ENCODE measurements at places on chromosomes 1 and 21.

DNA sequence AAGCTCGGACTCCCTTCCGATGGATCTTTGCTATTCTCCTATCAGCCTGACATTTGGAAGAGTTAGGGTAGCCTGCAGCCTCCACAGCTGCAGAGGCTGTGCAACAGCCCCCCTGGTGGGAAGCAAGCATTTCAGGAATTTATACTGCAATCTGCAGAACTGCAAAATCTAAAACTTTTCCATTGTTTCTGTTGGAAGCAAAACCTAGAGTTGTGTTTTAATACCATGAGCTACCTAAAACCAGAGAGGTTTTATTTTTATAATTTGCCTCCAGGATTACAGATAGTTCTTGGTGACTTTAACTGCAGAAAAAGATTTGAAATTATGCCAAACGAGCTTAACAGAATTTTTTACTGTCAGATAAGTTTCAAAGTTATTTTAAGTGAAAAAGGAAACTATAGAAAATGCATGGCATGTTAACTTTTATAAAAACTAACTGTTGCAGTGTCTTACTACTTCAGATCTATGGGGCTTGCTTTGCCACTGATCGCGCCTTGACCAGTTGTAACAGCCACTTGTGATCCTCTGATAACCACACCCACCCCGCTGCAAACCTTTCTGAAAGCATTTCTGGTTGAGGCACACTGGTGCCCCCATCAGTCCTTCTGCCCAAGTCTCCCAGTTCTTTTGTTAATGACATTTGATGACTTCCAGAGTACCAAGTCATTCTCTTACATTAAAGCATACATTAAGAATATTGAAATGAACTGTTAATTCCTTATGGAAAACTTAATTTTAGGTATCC, 64.8 kb downstream of the PRDM2 start:
- no peak for DNase-seq

DNA sequence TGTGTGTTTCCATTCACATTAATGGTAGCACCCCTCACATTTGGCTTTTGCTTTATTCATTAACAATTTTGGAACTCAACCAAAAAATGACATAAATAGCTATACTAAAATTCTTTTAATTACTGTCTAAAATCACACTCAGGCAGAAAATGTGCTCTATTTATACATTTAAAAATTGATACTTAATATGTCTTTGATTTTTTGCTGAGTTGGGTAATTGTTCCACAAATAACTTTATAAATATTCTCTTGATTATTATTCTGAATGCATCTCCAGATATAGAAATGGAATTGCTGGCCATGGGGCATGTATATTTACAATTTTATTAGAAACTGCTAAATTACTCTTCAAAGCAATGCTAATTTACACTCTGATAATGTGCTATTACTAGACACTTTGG, 658.7 kb upstream of the CHRM3 start:
- no peak for DNase-seq

DNA sequence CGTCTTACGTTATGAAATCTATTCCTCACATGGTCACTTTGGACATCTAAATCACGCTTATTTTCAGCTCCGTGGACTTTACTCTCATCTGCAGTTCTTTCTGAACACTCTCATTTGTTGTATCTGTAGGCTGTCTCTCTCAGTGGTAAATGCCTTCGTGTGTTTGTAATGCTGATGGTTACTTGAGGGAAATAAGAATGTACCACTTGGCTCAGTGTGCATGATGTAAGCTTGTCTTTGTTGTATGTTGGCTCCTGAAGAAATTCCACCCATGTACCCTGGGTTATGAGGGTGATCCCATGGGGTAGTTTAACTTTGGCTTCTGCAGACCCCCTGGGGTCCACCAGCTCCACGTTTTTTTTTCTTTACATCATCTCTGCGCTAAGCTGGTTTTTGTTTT, 378.4 kb downstream of the SETD4 start:
- DNase-seq = no peak

- no peak for DNase-seq
Observed at GRCh38 chr1:211487082-211487481, 4.9 kb downstream of the RD3 start.
